ENCODE measurements at places on chromosomes 3 and 15. TPM values are rescaled to one million over a fixed set of nuclear protein-coding genes. Genes with fewer than 3 reads are reported as not detected.

Gene ZNF860
- total RNA-seq = 19.1 TPM

GRCh38 chr3:291646-292436 is 95.3 kb downstream of the CHL1 start:
- no peak overlapping the region for H3K27ac ChIP-seq
- peaks cover 3% of the 10 kb centered on the region for H3K36me3 ChIP-seq
- no peaks in the 10 kb centered on the region for H3K27me3 ChIP-seq
- H3K4me3 ChIP-seq = no peak overlapping the region
- DNase-seq = no peak
- peaks cover 37% of the 10 kb centered on the region for H3K4me1 ChIP-seq

DNA sequence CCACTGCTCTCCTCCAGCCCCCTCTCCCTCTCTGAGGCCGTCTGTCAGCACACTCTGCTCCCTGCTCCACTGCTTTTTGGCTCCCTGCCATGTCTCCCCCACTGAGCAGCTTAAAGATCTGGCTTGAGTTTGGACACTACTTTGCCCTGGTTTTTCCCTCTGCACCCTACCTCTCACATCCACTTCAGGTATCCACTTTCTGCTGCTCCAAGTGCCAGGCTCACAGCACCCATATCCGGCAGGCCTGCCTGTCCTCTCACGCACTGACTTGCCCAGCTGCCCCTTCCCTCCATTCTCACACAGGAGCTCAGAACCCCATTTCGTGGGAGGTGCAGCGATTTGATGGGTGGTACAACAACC is 3.7 kb downstream of the DUOX1 start:
- H3K4me3 ChIP-seq = no peak overlapping the region
- no peaks in the 10 kb centered on the region for H3K36me3 ChIP-seq
- no peak overlapping the region for H3K27ac ChIP-seq
- peaks cover 16% of the 10 kb centered on the region for H3K4me1 ChIP-seq
- H3K27me3 ChIP-seq = peaks cover 56% of the 10 kb centered on the region

DNA sequence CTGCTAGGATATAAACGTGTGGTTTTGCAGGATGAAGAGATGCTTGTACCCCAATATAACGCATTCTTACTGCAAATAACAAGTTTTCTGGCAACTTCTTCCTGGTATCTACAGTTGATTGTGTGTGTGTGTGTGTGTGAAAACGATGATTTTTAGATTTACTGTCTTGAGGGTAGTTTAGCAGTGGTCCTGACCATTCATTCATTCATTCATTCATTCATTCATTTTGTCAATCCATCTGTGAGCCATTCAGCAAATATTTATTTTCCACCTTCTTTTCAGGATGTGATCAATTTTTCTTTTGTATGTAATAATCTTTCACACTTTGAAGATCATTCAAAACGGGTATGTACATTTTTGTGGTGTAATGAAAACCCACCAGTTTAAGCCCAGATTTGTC is 250.7 kb downstream of the PTPRG start:
- no peak for DNase-seq
- no peaks in the 10 kb centered on the region for H3K36me3 ChIP-seq
- H3K27me3 ChIP-seq = no peaks in the 10 kb centered on the region
- H3K4me3 ChIP-seq = no peak overlapping the region

- no peaks in the 10 kb centered on the region for H3K27me3 ChIP-seq
- no peaks in the 10 kb centered on the region for H3K36me3 ChIP-seq
- peak overlapping the region; percentile 24 for H3K4me3 ChIP-seq
- peaks cover 52% of the 10 kb centered on the region for H3K4me1 ChIP-seq
- H3K27ac ChIP-seq = peak overlapping the region; percentile 65
Observed at GRCh38 chr3:18438586-18438985, 13.4 kb upstream of the SATB1 start.

DNA sequence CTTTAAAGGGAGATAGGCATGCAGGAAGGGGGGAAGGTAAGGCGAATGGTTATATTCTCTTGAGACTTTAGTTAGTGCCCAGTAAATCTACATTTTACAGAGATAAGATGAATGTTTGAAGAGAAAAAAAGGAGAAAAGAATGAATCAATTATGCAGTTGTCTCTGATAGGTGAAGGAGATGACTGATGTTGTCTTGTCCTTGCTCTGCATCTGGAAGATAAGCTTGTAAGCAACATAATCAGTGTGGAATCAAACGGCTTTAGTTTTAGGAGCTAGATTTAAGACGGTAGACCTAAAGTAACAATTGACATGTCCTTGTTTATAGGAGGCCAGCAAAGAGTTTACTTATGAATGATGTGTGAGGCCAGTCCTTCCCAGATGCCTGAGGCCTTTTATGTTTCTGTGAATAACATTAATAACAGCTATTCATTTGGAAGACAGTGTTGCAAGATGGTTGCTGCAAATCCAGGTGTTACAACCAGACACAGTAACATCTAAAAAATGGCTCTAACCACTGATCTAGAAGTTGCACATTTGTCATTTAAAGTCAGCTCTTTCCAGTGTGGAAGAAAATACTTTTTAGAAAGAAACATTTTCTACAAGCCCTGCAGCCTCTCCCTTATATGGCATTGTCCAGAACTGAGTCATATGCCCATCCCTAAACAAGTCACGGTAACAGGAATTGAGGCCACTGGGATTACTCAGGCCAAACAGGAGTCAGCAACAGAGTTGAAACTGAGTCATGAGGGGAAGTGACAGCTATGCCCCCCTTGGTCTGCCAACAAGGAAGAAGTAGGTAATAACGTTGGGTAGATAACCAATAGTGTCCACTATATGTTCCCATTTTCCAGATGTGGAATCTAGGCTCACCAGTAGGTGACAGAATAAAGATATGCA is 77.5 kb upstream of the FBN1 start:
- no peak overlapping the region for H3K27ac ChIP-seq
- H3K4me1 ChIP-seq = no peaks in the 10 kb centered on the region
- peaks cover under 1% of the 10 kb centered on the region for H3K36me3 ChIP-seq
- DNase-seq = no peak
- no peaks in the 10 kb centered on the region for H3K27me3 ChIP-seq

DNA sequence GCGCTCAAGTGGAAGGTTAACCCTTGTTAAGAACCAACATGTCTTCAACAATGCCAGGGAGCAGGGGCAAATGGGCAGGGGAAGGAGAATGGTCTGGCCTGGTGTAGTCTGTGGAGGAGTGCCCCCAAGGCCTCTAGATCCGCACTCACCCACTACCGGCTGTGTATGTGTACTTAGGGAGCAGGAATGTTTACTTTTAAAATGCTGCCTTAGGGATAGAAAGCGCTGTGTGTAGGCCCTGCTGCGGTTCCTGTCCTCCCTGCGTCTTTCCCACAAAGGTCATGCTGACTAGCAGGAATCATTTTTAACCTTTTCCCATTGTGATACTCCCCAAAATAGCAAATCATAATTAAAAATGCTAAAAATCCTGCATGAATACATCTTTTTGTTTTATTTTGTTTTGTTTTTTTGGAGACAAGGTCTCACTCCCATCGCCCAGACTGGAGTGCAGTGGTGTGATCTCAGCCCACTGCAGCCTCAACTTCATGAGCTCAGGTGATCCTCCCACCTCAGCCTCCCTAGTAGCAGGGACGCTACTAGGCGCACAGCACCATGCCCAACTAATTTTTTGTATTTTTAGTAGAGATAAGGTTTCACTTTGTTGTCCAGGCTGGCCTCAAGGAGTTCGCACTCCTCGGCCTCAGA is 35.9 kb upstream of the CEMIP start:
- no peaks in the 10 kb centered on the region for H3K4me1 ChIP-seq
- H3K27ac ChIP-seq = no peak overlapping the region
- H3K36me3 ChIP-seq = peaks cover 2% of the 10 kb centered on the region
- DNase-seq = no peak

Measured in activated B cell treated with CpG ODN at 0.5 μM for 24 hours (primary cell).